Smooth muscle cell of bladder (primary cell): ENCODE measurements at places on chromosomes 5 and 9. TPM values are rescaled to one million over a fixed set of nuclear protein-coding genes. Genes with fewer than 3 reads are reported as not detected.

The CDO1 gene
- total RNA-seq = 2.6 and 7.7 TPM in 2 replicates

The FLT4 gene
- total RNA-seq = under 0.01 and 0.37 TPM in 2 replicates

The AQP7 gene
- total RNA-seq = 0.09 and 0.14 TPM in 2 replicates

The RGMB gene
- 17.9 and 30.3 TPM in 2 replicates for total RNA-seq

The FAM78A gene
- 0.43 and 0.55 TPM in 2 replicates for total RNA-seq

The ANKRD18B gene
- 0.28 and 0.46 TPM in 2 replicates for total RNA-seq

The SPTAN1 gene
- 321 and 365 TPM in 2 replicates for total RNA-seq

The LURAP1L gene
- 71.4 and 73.5 TPM in 2 replicates for total RNA-seq

The GBGT1 gene
- total RNA-seq = 6.8 and 7.8 TPM in 2 replicates

The SEC61B gene
- total RNA-seq = 80.3 and 102 TPM in 2 replicates

The LRRC26 gene
- not detected in 2 replicates for total RNA-seq

The CXCL14 gene
- total RNA-seq = 0.14 and 0.37 TPM in 2 replicates

The PCDHGA6 gene
- total RNA-seq = 3.0 and 3.2 TPM in 2 replicates

The C5orf58 gene
- total RNA-seq = not detected in 2 replicates

The ARAP3 gene
- 1.7 and 2.6 TPM in 2 replicates for total RNA-seq

The PCDHB7 gene
- total RNA-seq = 0.18 and 0.71 TPM in 2 replicates

The ASPN gene
- 1.1 and 2.0 TPM in 2 replicates for total RNA-seq

The PDCD1LG2 gene
- 2.6 and 3.2 TPM in 2 replicates for total RNA-seq

The PCDHGA2 gene
- 2.7 and 2.8 TPM in 2 replicates for total RNA-seq

The PCDHA7 gene
- 0.57 and 0.83 TPM in 2 replicates for total RNA-seq

The C9orf85 gene
- 13.6 and 14.1 TPM in 2 replicates for total RNA-seq

The FIBCD1 gene
- total RNA-seq = 0.28 and 1.5 TPM in 2 replicates

The MTMR12 gene
- 9.8 and 11.2 TPM in 2 replicates for total RNA-seq

The NDUFAF2 gene
- total RNA-seq = 35.0 and 36.2 TPM in 2 replicates

The TPPP gene
- 0.09 and 0.14 TPM in 2 replicates for total RNA-seq

The ZFP37 gene
- 2.3 and 2.4 TPM in 2 replicates for total RNA-seq

The JAKMIP2 gene
- under 0.01 and 0.57 TPM in 2 replicates for total RNA-seq

The PIP5K1B gene
- total RNA-seq = under 0.01 TPM in 2 replicates

The FBP2 gene
- total RNA-seq = not detected in 2 replicates

The WDR31 gene
- 1.8 and 3.4 TPM in 2 replicates for total RNA-seq

The GABRG2 gene
- not detected in 2 replicates for total RNA-seq

The PCDH12 gene
- total RNA-seq = 0.14 and 0.37 TPM in 2 replicates

The MYMK gene
- not detected in 2 replicates for total RNA-seq

The EQTN gene
- total RNA-seq = not detected in 2 replicates

The CER1 gene
- total RNA-seq = not detected in 2 replicates

The C9orf50 gene
- 0.14 and 0.18 TPM in 2 replicates for total RNA-seq

The SMAD5 gene
- 35.0 and 37.3 TPM in 2 replicates for total RNA-seq

The CCDC171 gene
- total RNA-seq = 1.7 and 2.3 TPM in 2 replicates
